ENCODE measurements at places on chromosomes 5 and 9. TPM values are rescaled to one million over a fixed set of nuclear protein-coding genes. Genes with fewer than 3 reads are reported as not detected.

GRCh38 chr9:130662970-130663257, 1.5 kb upstream of the PRDM12 start:
- no peak for DNase-seq

DNA sequence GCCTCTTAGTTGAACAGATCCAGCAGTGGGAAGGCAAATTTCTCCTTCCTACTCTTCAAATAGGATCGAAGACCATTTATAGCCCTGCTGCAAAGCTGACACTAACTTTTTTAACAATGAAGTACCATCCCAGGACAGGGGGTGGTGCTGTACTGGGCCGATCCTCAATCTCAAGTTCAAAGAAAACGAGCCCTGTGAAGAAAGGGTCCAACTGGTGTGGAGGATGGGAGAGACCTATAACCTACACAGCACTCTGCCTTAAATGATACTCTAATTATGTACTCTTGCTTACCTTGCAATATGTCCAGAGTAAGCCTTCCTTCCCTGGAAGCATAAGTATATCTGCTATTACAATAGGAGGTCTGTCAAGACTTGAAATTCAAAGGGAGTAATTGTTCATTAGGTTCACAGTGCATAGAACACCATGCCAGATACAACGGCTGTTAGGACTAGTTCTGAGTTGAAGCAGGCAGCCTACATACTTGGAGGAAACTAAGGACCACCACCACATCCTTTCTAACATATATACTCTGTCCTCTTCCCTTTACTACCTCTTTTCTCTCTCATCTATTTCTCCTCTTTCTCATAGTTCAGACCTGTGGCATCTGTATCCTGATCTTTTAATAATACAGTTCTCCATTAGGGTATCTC, 6.2 kb downstream of the ETF1 start:
- DNase-seq = no peak

- no peak for DNase-seq
These were observed 501.0 kb upstream of the EDIL3 start for GRCh38 chr5:84885485-84886258.

DNA sequence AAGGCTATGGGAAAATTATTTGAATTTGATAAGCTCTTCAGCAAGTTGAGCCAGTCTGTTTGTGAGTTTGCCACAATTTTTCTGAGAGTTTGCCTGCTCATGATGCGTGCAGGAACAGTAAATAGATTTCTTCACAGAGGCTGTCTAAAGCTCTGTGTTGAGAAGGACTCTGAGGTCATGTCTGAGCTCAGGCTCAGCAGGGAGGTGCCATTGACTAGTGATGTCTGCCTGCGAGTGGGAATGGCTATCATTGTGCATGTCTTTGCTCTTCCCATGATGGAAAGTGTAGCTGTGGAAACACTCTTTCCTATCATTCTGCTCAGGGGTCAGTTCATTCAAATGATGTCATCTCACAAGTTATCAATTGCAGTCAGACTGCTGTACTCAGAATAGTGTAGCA, 142.8 kb downstream of the RASEF start:
- no peak for DNase-seq

GRCh38 chr9:125600194-125600593, 106.8 kb downstream of the MAPKAP1 start:
- DNase-seq = no peak

- DNase-seq = no peak
These were observed 2.0 kb upstream of the ADAMTS6 start for GRCh38 chr5:65483546-65484346.

DNA sequence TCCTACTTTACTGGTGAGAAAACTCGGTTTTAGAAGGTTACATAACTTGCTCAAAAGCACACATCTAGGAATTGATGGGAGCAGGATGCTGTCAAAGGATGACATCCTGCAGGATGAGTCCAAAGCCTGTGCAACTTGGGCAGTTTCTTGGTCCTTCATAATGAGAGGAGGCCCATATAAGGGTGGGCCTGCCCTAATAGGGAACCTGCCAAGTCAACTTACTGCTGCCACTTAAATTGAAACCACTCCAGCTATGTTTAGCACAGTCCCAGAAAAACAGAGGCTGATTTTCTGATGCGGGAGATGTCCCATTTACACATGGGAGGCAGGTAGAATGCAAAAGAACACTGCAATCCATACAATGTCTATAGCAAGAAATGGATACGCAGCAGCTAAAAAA, 61.8 kb downstream of the FBXO38 start:
- DNase-seq = no peak

- DNase-seq = no peak
These were observed 860.8 kb upstream of the DMAC1 start for GRCh38 chr9:8660383-8660782.

DNA sequence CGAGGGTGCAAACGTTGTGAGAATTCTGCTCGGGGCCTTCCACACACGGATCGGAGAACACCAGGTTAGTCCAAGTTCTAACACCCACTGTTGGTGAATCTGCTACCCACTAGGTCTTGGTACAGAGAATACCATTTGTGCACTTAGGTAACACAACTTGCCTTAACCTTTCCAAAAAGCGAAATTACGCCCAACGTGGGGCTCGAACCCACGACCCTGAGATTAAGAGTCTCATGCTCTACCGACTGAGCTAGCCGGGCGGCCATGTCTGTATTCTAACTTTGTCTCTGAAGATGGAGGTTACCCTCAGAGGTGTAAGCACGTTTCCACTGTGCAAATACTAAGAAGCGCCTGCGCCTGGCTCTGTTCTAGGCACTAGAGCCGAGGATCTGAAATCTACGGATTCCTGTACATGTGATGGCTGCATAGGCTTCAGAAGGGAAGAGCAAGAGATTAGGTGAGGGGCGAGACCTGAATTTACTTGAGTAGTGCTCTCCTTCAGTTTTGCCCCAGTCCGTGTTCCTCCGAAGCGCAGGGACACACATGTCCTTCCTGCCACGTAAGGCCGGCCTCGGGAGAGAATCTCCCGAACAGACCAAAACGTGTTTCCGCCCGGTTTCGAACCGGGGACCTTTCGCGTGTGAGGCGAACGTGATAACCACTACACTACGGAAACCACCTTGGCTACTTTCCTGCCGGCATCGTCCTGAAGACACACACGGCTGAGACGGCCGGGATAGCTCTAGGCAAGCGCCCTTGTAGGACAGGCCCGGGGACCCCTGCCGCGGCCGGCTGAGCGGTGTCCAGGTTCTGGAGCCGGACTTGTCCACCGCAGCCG, 1.1 kb upstream of the TRIM41 start:
- peak; percentile 93 for DNase-seq

GRCh38 chr5:8417316-8418048, 548.5 kb downstream of the MTRR start:
- DNase-seq = no peak

- no peak for DNase-seq
These were observed 83.1 kb downstream of the COL27A1 start for GRCh38 chr9:114238472-114238871.

Gene PCDHGB4
- total RNA-seq = 10.1 TPM

Gene IRGM
- total RNA-seq = 0.30 TPM

Gene CDH12
- not detected for total RNA-seq

Gene ATP10B
- 0.32 TPM for total RNA-seq

Gene SNCAIP
- 9.7 TPM for total RNA-seq

Gene NR6A1
- 1.6 TPM for total RNA-seq

Gene CATSPER3
- total RNA-seq = 0.63 TPM
